ENCODE measurements at places on chromosomes 4 and X.
A peak's percentile ranks its signal among the peaks of the same experiment; 100 is the strongest.

GRCh38 chr4:65658117-65658516 is 12.2 kb downstream of the EPHA5 start:
- DNase-seq = no peak

GRCh38 chr4:3746701-3747580 is 19.2 kb upstream of the ADRA2C start:
- DNase-seq = no peak

- no peak for DNase-seq
Observed at GRCh38 chrX:10519278-10519677, 101.1 kb downstream of the MID1 start.

- no peak for DNase-seq
Observed at GRCh38 chr4:129950217-129950616, 854.3 kb downstream of the C4orf33 start.

- DNase-seq = peak; percentile 11
Observed at GRCh38 chr4:5979981-5980380, 38.2 kb downstream of the C4orf50 start.

DNA sequence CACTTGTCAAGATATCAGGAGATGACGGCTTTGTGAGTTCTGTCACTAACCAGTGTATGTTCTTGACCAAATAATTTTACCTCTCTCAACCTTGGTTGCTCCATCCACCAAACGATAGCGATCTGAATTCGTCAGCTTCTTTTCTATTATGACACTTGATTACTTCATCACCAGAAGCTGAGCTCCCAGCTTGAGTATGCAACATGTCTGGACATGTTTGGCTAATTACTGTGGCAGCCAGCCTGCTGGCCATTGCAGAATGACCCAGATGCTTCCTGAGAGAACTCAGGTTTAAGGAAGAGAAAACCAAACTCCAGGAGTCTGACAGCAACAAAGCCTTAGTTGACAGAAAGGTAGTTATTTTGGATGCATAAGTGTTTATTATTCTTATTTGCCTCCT is 46.4 kb upstream of the PARM1 start:
- DNase-seq = no peak

Data from activated CD4-positive, alpha-beta T cell treated with anti-CD3 and anti-CD28 coated beads, Interleukin-10, Interleukin-2, amounts not matched to agents 100 ng/mL and 50 ng/mL, durations not matched to agents 16 hours and 8 hours (primary cell).